ENCODE measurements at places on chromosomes 4 and X. TPM values are rescaled to one million over a fixed set of nuclear protein-coding genes. Genes with fewer than 3 reads are reported as not detected.

DNA sequence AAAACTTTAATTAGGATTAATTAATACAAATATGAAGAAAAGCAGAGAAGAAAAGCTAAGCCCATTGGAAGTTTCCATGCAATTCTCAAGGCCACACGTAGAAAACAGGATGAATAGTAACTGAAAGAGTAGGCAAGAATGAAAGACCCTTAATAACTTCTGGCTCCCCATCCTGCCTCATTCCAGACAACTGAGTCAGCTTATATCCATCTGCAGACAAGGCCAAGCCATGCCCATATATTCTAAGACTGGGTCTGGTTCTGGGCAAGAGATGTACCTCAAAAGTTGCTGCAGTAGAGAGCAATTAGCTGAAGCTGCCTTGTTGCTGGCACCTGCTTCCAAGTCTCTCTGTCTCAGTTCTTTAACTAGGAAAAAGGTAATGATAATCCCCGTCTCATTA lies 244.1 kb downstream of the GPC3 start:
- DNase-seq = no peak

GRCh38 chr4:2598511-2599303 lies 62.3 kb downstream of the FAM193A start:
- no peak for DNase-seq

DNA sequence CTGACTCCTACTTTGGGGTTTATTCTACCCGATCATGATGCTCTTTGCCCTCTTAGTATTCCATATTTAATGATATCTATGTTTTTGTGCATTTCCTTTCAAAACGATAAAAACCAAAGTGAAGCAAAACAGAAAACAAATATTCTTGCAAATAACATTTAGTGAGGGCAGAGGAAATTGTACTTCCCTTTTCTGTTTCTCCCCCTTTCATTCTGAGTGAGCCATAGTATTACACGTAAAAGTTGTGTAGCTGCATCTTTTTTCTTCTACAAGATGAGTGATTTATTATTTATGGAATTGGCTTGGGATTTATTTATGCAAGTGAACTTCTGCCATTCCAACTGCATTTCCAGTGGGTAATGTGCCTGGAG lies 109.9 kb downstream of the AFF2 start:
- DNase-seq = no peak

The PABPC1L2A gene
- not detected for total RNA-seq

DNA sequence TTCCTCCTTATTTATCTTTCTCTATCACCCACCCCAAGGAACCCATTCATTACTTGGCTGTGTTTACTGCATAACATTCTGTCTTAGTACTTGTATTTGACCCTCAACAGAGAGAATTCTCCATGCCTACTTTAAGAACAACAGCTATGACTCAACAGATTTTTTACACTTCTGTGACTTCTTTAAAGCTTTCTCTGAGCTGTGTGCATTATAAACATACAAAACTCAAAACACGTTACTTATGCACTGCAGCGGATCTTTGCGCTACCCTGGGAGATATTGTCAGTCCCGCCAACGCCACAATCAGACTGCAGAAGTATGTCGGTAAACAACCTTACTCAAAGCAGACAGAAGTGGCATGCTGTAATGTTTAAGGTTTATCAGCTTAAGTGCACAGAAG lies 35.1 kb downstream of the PRKX start:
- DNase-seq = no peak

DNA sequence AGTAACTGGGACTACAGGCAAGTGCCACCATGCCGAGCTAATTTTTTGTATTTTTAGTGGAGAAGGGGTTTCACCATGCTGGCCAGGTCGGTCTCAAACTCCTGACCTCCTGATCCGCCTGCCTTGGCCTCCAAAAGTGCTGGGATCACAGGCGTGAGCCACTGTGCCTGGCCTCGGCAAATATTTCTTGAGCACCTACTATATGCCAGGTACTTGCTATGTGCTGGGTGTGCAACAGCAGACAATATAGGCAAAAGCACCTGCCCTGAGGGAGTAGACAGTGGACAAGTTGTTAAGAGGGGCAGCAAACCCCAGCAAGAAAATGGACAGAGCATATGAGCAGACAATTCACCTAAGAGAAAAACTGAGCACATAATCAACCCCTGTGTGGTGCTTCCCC lies 51.0 kb upstream of the CDKN2AIP start:
- no peak for DNase-seq

The KLF8 gene
- 6.5 TPM for total RNA-seq

DNA sequence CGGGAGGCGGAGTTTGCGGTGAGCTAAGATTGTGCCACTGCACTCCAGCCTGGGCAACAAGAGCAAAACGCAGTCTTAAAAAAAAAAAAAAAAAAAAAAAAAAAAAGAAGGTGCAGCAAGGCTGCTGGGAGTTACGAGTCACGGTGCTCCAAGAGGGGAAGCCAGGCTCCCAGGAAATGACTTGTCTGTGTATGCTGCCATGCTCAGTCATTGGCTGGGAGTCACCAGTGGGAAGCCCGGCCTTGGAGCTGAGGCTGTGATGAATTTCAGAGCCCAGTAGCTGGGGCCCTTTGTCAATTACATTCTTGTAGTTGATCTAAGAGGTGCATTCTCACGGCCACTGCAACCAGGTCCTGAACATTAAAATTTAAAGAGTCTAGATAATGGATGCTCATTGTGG lies 1105.1 kb upstream of the TENM3 start:
- DNase-seq = no peak

DNA sequence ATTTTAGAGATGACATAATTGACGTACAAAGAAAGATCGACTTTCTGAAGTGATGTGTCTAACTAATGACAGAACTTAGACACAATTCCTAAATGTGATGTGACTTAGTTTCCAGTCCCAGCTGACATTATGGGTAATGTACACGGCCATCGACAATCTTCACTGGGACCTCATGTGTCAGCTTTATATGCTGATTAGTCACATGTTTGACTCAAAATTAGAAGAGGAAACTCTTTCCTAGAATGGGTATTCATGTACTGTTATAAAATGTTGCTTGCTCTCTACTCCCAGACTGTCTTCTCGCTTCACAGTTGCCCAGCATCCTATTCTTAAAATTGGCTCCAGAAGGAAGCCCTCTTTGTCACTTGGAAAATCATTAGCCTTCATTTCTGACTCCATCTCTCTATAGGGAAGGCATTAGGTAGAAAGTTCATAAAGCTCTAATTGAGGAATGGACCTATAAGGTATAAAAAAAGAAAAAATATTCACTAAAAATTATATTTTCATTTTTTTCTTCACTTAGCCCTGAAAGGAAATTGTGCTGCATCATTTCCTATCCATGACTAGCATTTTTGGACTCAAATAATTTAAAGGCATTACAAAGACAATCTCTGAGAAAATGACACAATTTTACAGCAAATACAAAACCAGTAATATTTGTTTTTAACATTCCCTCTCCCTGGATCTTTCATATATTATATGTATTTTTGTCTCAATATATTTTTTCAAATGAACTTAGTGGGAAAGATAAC lies 554.6 kb downstream of the INPP4B start:
- DNase-seq = no peak

GRCh38 chrX:51608126-51608525 lies 10.6 kb downstream of the CENPVL3 start:
- no peak for DNase-seq

The SLC2A9 gene
- total RNA-seq = 8.1 TPM

The JAKMIP1 gene
- total RNA-seq = 0.63 TPM

- DNase-seq = no peak
Measured at GRCh38 chr4:141153751-141154510, 20.7 kb upstream of the RNF150 start.

The CSAG1 gene
- total RNA-seq = not detected

The FMR1NB gene
- total RNA-seq = not detected

The MAGEB1 gene
- not detected for total RNA-seq

GRCh38 chr4:3769642-3770184 lies 3.5 kb downstream of the ADRA2C start:
- no peak for DNase-seq

- no peak for DNase-seq
Measured at GRCh38 chr4:75822416-75822815, 79.8 kb downstream of the PPEF2 start.

DNA sequence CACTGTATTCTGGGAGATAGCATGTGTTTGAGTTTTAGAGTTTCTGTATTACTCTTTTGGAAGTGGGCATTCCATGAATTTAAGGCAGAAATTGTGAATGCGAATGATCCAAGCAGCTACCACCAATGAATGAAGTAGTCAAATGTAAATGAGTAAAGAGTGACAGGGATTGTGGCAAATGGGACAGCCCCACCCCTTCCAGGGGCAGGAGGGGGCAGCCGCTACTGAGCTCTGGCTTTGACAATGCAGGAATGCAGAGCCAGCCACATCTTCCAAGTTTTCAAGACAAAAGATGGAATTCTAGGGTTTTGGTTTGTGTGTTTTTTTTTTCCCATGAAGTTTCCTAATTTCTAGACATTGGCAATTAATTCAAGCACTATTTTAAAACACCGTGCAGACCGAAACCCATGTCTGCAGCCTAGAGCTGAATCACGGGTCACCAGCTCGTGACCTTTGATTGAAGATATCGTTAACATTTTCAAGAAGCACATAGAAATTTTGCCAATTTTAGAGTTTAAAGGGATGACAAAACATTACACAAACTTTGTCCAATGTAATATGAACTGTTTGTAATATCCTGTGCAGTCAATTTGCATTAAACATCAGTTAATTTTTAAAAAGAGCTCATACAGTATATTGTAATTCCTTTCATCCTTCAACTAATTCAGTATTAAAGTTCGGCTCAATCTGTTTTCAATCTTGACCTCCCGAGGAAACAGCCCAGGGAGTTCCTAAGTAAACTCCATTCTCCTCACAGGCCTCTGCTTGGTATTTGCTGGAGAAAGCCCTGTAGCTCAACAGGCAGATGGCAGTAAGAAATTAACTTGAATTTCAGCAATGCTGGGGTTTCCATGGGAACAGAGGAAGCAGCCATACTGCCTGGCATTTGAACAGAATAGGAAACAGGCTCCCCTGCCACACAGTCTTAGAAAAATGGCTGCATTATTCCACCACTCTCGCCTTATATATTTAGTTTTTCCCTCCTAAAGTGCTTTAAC lies 83.4 kb downstream of the UCHL1 start:
- no peak for DNase-seq

DNA sequence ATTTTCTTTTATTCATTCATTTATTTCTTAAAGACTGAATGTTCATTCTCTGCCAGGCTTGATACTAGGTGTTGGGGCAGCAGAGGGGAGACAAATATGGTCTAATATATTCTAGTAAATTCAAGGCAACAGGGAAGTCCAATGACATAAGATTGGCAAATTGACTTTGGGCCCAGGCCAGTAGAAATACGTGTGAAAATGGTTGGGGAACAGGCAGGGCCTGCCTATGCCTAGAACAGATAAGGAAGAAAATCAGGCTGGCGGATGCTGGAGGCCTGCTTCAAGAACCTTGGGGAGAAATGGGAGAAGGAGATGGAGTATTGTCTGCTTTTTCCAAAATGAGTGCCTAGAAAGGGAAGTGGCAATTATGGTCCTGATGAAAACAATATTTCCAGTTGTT lies 108.6 kb downstream of the RTL5 start:
- no peak for DNase-seq

The PABPC1L2B gene
- total RNA-seq = not detected

- no peak for DNase-seq
Measured at GRCh38 chr4:166012129-166013030, 139.3 kb downstream of the TLL1 start.

GRCh38 chr4:48669086-48669485 lies 111.0 kb downstream of the FRYL start:
- no peak for DNase-seq

The FAM241A gene
- total RNA-seq = 2.1 TPM

The ARHGEF38 gene
- total RNA-seq = 21.1 TPM

DNA sequence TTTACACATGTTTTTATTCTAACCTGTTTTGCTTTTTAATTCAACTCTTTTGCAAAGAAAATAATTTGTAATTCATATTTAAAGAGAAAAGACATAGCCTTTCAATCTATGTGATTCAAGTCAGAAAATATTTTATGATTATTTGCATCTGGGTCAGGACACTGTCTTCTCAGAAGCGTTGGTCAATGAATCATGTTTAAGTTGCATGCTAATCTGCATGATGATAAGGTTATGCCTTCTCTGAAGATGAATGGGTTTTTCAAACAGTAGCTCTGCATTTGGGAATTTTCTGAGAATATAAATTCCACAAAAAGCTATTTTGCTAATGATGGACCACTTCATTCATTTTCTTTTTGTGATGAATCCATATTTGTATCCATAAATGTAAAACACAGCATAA lies 282.5 kb downstream of the TMA16 start:
- no peak for DNase-seq

DNA sequence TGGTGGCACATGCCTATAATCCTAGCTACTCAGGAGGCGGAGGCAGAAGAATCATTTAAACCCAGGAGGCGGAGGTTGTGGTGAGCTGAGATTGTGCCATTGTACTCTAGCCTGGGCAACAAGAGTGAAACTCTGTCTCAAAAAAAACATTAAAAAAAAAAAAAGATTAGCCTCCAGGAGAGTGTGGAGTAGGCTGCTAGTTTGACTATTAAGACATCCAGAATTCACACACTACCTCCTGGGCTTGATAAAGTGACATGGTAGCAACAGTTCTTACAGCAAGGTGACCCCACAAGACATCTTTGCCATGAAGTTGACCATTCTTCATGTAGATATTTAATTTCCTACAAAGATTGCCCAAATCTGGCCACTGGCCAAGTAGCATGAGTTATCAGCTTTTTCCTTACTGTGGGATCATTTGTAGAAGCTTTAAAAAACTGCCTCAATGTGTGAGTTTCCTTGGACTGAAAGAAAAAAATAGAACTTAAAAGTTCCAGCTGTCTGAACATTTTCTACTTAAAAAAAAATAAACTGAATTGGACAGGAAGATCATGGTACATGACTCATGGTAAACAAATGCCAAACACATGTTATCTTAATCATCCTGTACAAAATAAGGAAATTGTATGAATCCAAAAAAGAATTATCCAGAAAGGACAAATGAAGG lies 35.3 kb upstream of the SPRY1 start:
- DNase-seq = peak; percentile 12

DNA sequence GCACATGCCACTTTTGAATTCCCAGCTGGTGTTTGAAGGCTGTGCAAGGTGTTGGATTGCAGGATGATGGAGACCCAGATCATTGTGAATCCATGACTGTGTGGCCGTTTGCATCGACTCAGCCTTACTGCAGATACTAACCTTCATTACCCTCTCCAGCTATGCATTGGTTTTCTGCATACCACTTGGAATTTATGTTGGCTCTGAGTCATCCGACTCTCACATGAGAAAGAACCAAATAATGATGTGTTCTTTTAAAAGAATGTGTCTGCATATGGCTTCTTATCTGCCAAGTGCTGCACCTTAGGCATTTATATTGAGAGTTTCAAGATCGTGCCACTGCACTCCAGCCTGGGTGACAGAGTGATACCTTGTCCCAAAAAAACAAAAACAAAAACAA lies 106.7 kb upstream of the PRKX start:
- no peak for DNase-seq
